ENCODE measurements at places on chromosomes 12 and 14.

- no peak for DNase-seq
These were observed 80.7 kb upstream of the NUDT4 start for GRCh38 chr12:93297032-93297431.

DNA sequence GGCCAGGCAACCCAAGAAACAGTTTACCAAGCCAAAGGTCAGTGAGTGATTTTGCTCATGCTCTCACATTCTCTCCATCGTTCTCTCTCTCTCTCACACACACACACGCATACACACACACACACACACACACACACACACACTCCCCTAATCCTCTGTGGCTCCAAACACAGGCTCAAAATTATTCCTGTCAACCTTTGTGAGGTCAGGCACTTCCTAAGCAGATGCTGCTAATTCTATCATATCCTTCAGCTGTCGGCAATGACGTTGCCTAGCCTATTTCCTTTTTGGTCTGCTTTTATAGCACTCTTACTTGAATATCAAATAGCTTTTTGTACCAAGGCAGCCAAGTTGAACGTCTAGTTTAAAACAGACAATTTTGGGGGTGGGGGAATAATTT, 98.9 kb upstream of the EGLN3 start:
- no peak for DNase-seq

GRCh38 chr14:54698966-54699530, 132.1 kb downstream of the SAMD4A start:
- DNase-seq: no peak

DNA sequence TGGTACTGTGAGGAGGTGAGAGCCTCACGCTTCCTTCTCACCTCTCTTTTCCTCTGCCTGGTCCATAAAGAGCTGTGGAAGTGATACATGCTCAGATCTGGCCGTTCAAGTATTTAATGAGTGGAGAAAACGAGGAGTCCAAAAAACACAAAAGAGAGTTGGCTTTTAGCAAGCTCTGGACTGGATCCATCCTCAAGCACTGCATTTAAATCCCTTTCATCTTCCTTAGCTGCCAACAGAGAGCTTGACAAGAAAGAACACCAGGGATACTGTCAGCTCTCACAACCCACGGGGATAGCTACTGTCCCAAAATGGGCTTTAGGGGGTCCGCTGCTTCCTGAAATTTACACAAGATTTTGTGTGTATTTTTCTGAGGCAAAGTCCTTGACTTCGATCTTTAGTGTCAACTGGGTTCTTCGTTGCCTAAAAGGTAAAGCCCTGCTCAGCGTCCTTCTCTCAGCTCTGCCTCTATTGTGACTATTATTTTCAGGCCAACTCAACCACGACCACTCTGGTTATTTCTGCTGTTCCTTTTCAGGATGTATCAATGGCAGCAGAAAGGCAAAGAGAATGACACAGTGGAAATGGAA, 120.9 kb downstream of the TMTC1 start:
- DNase-seq: no peak

- DNase-seq: no peak
These were observed 107.5 kb upstream of the DYRK2 start for GRCh38 chr12:67540920-67541624.

DNA sequence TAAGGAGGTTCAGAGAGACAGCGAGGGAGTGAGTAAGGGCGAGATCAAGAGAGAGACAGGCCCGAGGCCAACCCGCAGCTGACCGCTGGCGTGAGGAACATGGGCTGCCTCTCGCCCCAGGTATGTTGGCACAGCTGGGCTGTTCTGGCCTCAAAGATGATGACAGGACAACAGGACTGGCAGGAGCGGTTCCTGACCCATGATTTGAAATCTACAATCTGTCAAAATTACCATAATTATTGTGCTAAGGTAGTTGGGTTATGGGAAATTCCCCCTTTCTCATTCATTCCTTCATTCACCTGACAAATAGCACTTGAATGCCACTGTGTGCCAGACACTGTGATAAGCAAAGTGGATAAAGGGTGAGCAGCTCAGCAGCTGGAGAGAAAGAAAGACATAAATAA, 5.1 kb upstream of the ENDOU start:
- DNase-seq: no peak

DNA sequence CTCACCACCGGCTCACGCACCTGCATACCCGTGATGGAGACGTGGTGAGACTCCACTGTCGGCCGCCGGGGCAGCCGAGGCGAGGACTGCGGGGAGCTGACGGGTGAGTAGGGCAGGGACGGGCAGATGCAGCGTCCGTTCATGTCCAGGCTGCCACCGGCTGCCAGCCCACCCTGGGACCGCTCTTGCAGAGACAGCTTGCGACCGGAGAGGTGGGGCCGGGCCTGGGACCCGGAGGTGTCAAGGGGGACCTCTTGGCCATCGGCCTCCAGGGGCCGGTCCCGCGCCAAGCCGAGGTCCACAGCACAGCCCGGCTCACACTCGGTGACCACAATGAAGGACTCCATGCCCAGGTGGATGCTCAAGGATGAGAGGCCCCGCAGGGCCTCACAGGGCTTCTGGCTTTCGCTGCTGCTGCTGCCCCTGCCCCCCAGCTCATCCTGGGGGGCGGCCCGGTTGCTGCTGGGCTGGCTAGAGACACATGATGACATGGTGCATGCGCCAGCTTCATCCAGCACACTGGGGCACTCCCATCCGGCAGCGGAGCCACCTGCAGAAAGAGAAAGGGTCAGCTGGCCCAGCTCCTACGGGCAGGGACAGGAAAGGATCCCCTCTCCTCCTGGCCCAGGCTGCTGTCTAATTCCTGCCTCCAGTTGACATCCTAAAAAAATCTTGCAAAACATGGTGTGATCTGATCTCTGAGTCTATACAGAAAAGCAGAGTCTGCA, 22.3 kb downstream of the CAMKK2 start:
- DNase-seq: no peak

Data from stimulated activated CD4-positive, alpha-beta T cell treated with anti-CD3 and anti-CD28 coated beads, TNF-alpha, amount 100 ng/mL, for 1 hour (primary cell).